ENCODE measurements at places on chromosomes 3 and 15.

- DNase-seq = no peak
Measured at GRCh38 chr3:127699416-127700300, 26.9 kb downstream of the ABTB1 start.

- no peak for DNase-seq
Measured at GRCh38 chr3:108494906-108495531, 15.4 kb downstream of the MYH15 start.

DNA sequence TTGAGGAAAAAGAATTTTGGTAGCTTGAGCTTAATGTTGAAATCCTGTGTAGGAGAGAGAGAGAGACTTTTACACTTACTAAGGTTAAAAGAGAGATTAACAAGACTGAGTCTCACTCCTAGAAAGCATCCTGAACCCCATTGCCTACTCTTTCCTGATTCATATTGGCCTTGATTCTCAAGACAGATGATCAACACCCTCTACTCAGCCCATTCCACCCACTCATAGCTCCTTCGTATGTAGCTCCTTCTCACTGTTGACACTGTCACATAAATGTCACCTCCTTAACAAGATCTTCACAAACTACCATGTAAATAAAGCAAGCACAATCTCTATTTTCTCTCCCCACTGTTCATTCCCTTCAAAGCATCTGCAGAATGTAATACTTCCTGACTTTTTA lies 574.6 kb upstream of the LMCD1 start:
- DNase-seq = no peak

DNA sequence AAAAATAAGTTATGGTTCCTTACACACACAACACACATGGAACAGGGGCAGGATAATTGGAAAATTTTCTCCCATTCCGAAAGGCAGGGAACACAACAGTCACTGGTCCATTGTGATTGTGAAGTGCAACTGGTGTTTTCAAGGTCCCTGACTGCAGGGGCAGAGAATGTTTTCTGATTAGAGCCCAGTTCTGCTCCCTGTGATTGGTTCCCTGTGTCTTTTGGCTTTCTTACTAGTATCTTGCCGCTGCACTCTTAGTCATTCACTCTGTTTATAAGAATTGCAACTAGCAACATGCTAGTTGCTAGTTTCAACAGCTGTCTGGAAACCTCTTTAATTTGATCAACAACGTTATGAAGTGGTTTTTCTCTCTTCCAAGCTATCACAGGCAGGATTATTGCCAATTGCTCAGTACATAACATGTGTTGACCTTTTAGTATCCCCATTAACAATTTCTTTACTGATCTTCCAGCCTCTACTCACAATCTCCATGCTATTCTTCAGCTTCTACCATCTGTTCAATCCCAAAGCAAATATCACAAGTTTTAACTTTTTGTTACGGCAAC lies 177.5 kb downstream of the EPHA6 start:
- no peak for DNase-seq

DNA sequence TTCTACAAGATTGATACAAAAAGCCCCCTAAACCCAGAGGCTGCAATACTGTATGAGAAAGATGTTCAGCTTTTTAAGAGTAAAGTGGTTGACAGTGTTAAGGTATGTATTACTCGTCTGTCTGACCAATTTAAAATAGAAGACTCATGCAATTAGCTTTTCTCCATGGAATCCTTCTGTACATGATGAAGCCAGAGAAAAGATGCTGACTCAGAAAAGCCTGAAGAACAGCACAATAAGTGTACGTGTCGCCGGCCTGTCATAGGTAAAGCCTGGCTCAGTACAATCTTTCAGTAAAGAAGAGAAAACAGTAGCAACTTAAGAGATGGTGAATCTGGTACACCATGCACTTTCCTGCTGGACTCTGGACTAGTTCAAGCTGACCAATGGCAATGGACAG lies 16.4 kb downstream of the NEK4 start:
- DNase-seq = no peak

- no peak for DNase-seq
Measured at GRCh38 chr3:40620151-40620550, 95.4 kb downstream of the ZNF621 start.

GRCh38 chr3:160780245-160780644 lies 24.2 kb downstream of the PPM1L start:
- DNase-seq = no peak

DNA sequence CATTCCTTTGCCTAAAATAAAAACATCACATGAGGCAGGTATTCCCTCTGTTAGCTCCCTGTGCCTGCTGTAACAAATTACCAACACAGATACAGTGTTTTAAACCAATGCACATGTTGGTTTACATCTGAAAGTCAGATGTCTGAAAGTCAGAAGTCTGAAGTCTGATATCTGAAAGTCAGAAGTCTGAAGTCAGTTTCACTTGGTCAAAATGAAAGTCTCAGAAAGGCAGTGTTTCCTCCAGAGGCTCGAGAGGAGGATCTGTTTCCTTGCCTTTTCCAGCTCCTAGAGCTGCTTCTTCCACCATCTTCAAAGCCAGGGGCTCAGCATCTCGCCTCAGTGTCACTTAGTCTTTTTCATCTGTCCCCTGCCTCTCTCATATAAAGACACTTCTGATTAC lies 22.0 kb downstream of the SST start:
- no peak for DNase-seq

Measured in AG09309 (cell line).